ENCODE measurements at places on chromosomes 5 and 9.

GRCh38 chr5:172676914-172677475 lies 35.9 kb downstream of the NEURL1B start:
- DNase-seq: no peak

- no peak for DNase-seq
Observed at GRCh38 chr5:44002381-44002901, 386.8 kb downstream of the FGF10 start.

DNA sequence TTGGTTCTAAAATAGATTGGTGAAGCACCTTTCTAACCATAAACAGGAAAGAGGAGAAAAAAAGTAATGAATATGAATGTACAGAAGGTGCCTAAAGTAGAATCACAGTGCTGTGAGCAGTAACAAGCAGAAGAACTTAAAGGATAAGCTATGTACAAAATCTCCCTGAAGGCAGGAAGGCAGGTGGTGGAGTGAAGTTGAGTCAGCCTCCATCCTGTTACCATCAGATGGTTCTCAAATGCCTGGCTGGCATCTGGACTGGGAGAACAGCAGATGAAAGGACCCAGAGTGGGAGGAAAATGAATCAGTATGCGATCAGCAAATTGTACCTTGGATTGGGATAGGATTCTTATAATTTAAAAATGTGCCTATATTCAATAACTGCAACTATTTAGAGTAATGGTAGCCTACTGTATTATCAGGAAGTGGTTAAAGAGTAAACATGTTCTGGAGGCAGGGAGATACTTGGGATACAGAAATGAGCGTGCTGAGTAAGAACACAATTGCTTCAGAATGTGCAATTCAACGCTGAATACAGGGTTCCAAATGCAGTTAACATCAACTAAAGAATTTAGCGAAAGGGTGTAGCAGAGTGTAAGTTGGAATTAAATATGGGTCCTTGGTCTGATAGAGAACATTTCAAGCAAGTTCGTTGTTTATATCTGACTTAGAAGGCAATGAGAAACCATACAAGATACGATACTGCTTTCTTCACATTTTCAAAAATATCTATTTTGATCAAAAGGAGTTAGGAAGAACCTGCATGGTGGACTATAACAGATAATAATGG lies 21.1 kb upstream of the FER start:
- DNase-seq: no peak

GRCh38 chr5:45774528-45774927 lies 78.3 kb upstream of the HCN1 start:
- DNase-seq: no peak

DNA sequence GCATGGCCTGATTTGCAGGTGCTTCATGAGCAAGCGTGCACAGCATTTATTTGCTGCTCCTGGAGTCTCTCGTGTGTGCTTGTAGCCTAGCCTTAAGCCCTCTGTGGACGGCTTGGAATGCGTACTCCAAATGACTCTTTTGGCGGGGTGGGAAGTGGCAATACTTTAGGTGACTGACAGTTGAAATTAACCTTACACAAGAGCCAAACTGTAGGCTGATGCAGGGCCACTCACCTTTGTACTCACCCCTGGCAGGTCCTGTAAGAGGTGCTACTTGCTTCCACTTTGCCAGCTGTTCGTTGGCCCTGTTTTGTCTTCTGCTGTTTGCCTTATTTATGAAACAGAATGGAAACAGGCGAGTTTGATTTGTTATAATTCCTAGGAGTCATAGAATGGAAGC lies 22.9 kb downstream of the TENT4A start:
- DNase-seq: no peak

DNA sequence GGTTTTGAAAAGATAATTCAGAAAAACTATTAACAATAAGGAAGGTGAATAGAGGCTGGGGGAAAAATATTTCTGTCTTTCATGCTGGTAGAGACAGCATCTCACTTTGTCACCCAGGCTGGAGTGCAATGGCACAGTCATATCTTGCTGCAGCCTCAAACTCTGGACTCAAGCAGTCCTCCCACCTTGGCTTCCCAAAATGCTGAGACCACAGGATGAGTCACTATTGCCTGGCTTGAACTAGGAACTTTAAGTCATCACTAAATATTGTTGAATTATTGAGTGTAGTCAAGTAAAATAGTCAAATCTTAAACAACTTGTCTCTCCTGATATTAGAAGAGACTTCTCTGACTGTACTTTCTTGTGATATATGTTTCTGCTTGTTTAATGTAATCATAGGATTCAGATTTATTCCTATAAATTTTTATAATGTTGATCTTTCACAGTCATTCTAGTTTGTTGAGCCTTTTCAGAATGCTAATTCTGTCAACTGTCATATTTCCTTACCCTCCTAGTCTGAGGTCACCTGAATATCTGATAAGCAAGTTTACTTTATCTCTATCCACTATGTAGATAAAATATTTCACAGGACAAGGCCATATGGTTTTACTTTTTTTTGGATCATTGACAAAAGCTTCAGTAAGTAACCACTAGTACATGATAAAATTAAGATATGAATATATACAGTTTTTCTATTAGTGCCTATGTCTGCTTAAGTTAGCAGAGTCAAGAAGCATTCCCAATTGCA lies 1696.5 kb downstream of the MAT2B start:
- no peak for DNase-seq

GRCh38 chr5:168304349-168304748 lies 12.9 kb downstream of the WWC1 start:
- no peak for DNase-seq

DNA sequence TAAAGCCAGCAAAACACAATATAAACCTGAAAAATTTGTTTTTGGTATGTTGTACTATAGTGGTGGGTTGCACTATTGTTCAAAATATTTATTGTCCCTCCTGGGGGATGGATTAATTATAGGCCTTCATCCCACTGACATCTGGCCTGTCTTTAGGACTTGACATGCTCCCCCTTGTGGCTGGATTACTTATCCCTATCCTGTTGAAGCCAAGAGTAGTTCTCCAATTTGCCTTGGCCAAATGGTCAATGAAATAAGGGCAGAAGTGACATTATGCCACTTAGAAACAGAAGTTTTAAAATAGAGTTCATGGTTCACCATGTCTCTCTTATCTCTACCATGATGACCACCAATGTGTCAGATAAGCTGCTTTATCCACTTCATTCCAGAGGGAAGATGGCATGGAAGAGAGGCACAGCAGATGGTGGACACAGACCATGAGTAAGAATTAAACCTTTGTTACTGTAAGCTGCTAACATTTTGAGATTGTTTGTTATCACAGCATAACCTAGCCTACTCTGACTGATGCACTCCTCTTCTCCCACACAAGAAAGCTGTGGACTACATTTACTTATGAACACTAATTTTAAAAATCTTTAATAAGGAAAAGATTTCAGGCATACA lies 29.2 kb upstream of the ARHGEF28 start:
- DNase-seq: no peak

DNA sequence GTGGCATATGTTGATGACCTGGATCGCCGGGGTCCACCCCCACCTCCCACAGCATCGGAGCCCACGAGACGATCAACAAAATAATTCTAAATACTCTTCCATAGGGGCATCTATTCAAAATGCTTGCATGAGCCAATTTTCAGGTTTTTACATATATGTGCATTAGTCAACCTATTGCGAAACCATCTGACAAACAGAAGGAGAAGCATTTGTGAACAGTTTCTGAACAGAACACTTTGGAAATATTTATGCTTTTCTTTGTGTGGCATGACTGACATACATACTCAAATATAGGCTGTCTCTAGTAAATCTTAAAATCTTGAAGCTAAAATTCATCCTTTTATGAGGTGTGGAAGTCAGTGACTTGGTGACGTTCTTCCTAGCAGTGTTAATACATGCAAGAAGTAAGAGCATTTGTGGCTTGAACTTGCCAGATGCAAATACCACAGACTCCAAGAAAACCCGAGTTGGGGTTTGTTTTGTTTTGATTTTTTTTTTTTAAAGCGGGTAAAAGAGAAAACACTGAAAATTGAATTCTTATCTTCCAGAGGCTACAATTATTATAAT lies 5.3 kb downstream of the GPR151 start:
- peak; percentile 4 for DNase-seq

DNA sequence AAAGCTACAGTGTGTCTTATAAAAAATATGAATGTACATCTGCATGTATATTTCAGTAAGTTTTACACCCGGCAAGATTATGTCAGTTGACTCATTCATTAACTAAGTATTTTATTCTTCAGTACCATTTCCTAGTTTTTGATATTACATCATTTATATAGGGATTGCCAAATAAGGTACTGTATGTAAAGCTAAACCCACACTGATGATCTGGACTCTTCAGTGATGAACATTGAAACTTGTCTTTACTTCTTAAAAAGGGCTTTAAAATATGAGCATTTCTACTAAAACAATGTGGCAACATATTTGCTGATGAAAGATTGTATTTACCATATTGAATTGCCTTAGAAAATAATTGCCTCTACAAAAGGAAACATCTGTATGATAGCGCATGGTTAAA lies 151.8 kb upstream of the TLX3 start:
- DNase-seq: no peak

DNA sequence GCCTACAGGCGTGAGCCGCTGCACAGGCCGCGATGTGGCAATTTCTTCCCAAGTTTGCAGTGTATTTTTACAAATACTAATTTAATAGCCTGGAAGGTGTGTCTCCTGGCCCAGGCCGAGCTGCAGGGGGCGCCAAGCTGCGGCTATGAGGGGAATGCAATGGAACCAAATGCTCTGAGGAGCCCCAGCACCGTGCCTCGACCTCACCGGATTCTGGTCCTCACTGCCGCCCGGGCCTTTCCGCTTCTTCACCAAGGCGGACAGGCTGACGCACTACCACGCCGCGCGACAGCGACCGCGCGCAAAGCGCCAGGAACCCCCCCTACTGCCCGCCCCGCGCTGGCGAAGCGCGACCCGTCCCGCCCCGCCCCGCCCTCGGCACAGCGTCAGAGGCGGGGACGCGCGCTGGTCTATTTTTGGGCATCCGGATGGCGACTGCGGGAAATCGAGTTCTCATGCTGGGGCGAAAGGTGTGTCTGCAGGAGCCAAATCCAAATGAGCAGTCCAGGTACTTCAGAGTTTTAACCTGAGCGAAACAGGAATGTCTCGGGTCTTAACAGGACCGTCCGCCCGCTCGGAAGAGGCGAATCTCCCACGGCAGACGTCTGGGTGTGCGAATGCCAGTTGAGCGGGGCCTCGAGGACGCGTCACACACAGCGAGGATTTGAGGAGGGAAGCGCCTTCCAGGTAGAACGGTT lies 31.7 kb upstream of the PRXL2C start:
- DNase-seq: no peak

DNA sequence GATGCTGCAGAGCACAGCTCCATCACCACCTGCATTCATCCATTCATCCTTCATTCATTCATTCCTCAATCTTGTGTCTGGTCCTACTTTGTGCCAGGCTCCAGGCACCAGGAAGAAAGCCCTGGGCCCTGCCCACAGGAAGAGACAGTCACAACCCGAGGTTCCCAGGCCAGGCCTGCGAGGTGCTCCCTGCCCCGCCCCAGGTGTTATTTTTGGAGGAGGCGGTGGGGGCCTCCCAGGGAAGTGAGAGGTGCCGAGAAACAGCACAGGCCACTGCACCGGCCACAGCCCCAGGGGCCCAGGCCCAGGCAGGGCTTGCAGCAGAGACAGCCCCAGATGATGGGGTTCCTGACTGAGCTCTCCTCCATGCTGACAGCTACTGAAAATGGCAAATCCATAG lies 33.4 kb downstream of the VAV2 start:
- no peak for DNase-seq

- DNase-seq: no peak
Observed at GRCh38 chr5:16844952-16845351, 91.1 kb downstream of the MYO10 start.

GRCh38 chr5:159161361-159162214 lies 47.8 kb downstream of the RNF145 start:
- no peak for DNase-seq

GRCh38 chr5:177256296-177256695 lies 47.2 kb downstream of the RAB24 start:
- no peak for DNase-seq

- no peak for DNase-seq
Observed at GRCh38 chr5:37900692-37901091, 60.9 kb upstream of the GDNF start.

Data from AG04449 (cell line).